PC-9 (cell line): ENCODE measurements at places on chromosomes 12 and 14.

DNA sequence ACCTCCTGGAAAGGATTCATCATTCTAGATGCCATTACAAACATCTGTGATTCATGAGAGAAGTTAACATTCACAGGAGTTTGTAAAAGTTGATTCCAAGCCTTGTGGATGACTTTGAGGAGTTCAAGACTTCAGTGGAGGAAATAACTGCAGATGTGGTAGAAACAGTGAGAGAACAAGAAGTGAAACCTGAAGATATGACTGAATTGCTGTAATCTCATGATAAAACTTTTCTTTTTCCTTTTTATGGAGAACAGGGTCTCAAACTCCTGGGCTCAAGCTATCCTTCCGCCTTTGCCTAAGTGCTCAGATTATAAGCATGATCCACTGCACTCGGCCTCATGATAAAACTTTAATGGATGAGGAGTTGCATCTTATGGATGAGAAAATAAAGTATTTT, 64.5 kb upstream of the GTF2A1 start:
- no peak for DNase-seq

GRCh38 chr12:6312529-6313325, 2.2 kb downstream of the PLEKHG6 start:
- peak; percentile 96 for DNase-seq

GRCh38 chr12:53533471-53533870, 26.2 kb upstream of the NPFF start:
- no peak for DNase-seq

DNA sequence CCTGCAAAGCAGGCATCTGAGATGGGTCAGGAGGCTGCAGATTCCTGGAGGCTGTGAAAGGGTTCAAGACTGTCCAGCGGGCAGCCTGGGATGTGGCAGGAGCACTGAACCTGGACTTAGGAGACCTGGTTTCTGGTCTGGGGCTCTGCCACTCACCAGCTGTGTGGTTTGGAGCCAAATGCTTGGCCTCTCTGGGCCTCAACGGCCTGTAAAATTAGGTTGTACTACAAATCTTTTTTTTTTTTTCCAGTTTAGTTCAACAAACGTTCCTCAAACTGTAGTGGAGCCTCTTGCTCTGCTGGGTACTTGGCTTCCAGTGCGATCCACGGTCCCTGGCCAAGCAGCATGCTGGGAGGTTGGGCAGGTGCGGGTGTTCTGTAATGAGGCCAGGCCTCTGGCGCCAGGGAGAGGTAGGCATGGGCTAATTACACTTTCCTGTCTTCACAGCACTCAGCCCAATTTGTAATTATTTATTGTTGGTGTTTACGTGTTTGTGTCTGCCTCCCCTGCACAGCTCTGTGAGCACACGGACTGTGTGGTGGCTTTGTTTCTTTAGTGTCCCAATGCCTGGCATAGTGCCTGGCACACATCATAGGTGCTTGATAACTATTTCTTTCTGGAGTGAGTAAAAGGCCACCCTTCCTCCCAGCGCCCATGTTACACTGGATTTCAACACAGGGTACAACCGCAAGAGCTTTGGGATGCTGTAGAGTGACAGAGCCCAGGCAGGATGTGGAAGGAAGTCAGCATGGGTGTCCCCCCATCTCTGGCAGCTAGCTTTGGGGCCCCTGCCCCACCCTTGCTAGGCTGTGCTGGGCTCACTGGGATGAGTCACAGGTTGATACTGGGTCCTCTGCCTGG, 5.8 kb upstream of the KRT80 start:
- peak; percentile 57 for DNase-seq

GRCh38 chr12:95573951-95574576, 22.8 kb upstream of the USP44 start:
- no peak for DNase-seq

GRCh38 chr12:124025661-124026060, 52.6 kb downstream of the ZNF664 start:
- DNase-seq, result no peak

DNA sequence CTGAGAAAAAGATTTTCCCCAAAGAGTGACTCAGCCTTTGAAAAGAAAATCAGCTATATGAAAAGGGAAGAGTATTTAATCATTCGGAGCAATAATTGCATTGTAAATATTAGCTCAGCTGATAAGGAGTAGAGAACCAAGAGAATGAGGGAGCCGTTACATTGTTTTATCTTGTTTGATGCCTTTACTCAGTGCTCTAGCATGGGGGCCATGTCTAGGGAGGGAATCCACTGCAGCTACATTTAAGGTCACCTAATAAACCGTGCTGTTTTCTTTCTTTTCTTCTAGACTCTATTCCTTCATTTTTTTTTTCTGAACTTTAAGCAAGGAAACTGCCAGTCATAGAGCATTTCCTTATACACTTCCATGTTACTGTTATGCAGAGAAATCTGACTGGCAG, 447.0 kb downstream of the DIO2 start:
- DNase-seq, result no peak
